ENCODE measurements at places on chromosomes 6 and 20. TPM values are rescaled to one million over a fixed set of nuclear protein-coding genes. Genes with fewer than 3 reads are reported as not detected.

Gene CGA
- 3.5 TPM for polyA plus RNA-seq

Gene HCRTR2
- polyA plus RNA-seq: 0.22 TPM

Gene DNAH8
- 0.39 TPM for polyA plus RNA-seq

Gene TCF15
- polyA plus RNA-seq: 1.3 TPM

Gene APOM
- polyA plus RNA-seq: 114 TPM

- DNase-seq: peak; percentile 13
Measured at GRCh38 chr6:53439556-53439955, 90.8 kb upstream of the ELOVL5 start.

GRCh38 chr6:76862936-76863335 lies 600.4 kb downstream of the HTR1B start:
- no peak for DNase-seq

DNA sequence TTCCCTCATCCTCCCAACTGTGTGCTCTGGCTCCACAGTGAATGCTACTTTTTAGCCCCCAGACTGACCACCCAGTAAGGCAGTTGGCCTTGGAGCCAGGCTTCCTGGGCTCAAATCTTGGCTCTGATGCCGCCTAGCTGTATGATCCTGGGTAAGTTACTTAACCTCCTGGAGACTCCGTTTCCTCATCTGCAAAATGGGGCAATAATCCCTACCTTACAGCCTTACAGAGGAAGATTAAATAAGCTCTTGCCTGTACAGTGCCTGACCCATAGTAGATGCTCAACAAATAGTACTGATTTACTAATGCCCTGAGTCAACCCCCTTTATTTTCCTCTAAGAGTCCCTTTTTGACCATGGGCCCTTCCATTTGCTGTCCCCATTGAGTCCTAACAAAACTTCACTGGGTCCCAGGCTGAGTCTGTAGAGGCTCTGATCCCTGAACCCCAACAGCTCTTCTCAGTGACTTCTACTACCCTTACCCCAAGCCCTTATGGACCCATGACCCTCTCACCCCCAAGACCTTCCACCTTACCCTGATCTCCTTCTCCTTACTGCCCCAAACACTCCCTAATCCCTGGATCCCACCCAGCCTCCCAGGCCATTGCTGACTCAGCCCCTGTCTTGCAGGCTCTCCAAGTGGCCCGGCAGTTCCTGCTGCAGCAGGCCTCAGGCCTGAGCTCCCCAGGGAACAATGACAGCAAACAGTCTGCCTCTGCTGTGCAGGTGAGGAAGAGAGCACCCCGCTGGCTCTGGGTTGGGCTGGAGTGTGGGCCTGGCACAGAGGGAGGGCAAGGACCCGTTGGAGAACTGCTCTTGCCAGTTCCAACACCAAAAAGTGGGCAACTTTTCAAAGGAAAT lies 31.4 kb downstream of the FOXP4 start:
- DNase-seq: no peak

GRCh38 chr6:35417979-35418661 lies 34.0 kb upstream of the FANCE start:
- DNase-seq: no peak

DNA sequence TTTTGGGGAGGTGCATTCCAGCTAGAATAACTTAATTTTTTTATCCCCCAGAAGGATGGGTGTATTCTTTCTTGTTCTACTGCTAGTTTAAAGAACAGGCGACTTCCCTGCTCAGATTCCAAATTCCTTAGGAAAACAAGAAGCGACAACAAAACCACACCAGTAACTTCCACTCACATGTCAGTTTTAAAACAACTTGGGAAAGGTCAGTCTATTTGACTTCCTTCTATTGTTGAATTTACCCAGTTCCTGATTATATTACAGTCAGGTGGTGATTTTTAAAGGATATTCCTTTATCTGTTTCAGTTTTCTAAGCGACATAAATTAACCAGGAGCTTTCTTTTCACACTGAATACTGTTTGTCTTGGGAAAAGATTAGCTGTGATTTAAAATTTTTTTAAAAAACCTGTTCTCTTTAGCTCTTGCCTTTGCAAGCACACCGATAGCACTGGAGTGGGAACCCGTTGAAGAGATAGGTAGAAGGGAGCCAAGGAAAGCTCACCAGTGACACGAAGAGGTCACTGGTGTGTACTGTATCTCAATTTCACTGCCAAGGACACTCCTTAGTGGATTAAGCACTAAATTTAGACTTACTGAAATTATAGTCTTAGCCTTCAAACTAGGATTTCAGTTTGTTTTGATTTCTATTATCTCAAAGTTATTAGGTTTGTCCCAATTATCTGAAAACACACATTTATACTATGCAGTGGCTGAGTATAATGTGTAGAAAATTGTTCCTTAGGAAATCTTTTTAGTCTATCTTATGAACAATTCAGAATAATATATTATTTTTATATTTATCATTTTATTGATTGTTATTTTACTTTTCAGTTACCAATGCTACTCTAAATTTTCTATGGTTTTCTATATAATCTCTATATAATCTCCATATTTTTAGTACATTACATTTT lies 22.3 kb downstream of the MARCKS start:
- DNase-seq: peak; percentile 55

DNA sequence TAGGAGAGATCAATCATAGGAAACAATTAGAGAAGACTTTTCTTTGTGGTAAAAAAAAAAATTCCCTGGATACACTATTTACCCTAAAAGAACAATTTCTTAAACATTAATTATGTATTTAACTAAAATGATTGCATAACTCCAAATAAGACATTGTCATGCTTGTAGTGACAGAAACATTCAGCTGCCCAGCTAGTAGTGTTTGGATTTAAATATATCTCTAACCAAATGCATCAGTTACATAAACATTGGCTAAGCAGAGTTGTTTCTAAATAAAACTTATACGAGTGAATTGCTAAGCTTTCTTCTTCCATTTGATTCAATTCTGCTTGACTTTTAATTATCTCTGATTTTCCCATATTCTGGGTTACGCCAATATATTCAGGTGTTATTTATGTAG lies 23.7 kb downstream of the MLIP start:
- no peak for DNase-seq

DNA sequence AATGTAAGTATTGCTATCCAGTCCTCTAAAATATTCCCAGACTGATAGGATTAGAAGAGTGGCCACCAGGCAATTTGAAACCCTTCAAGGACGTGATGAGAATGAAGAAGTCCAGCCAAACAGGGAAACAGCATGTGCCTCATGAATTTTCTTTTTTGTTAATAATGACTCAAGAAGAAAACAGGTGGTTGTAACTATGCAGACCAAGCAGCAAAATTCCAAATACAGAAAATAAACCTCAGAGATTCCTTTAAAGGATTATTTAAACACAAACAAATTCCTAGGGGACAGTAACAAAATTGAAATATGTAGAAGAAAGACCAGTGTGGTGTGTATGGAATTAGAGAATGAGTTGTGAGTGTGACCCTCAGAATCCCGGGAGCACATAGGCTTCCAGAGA lies 239.2 kb downstream of the KCNQ5 start:
- no peak for DNase-seq

- no peak for DNase-seq
Measured at GRCh38 chr20:31764641-31765305, 25.7 kb downstream of the TPX2 start.

DNA sequence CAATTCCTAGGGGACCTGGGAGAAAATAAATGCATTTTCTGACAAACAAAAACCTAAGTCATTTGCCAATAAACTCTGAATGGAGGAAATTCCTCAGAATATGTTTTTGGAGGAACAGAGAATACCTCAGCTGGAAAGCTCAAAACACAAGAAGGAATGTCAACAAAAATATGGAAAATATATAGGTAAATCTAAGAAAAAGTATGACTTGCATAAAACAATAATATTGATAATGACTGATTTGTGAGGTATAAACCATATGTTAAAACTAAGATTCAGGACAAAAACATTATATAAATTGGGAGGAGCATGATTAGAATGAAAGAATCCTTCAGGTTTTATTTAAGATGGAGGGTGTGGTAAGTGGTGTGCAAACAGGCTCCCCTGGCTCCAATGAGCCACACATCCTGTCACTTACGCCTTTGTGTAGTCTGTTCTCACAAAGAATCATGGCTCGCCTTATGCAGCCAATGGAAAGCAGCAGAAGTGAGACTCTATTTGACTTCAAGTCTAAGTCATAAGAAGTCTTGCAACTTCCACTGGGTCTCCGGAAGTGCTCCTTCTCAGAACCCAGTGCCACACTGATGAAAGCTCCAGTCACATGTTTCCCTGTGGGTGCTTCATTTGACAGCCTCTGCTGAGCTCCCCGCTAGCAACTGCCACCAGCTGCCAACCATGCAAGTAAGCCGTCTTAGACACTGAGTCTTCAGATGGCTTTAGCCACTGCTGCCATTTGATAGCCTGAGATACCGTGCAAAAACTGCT lies 8.1 kb downstream of the CFAP61 start:
- no peak for DNase-seq

DNA sequence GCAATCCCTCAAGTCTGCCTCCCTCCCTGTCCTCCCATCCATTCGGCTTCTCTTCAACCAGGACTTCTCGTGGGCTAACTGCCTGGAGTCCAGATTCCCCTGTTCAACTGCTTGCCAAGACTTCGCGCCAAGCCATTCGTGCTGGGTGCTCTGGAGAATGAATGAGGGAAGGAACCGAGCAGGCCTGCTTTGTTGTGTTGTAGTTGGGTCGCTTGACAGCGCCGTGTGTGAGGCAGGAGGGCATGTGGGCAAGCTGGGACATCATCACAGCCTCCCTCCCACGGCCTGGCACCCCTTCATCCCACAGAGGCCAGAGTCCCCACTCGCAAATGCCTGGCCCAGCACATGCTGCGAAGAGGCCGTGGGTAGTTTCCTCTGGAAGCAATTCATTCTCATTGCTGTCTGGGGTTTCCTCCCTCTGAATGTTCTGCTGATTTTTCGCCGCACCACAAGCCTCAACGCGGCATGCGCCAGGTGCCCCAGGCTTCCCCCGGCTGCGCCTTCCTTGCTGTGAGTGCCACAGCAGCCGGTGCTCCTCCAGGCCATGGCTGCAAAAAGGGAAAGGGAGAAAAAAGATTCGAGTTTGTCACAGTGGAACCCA lies 336.0 kb downstream of the QKI start:
- no peak for DNase-seq

DNA sequence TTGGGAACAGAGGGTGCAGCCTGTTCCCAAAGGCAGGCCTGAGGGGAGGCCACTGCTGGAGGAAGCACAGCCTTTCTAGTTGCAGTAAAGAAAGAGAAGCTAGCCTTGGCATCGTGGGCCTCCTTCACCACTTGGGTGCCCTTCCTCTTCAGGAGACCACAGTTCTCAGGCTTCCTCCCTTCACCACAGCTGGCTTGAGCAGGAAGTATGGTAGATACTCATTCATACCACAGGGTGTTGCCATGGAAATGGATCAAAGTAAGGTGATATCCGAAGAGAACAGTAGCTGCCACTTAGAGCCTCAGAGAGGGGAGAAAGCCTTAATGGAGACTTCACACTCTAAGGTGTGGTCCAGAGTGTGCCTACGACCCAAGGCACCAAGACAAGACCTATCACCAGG lies 120.4 kb upstream of the RIPOR2 start:
- DNase-seq: no peak

GRCh38 chr20:59984541-59984940 lies 26.3 kb downstream of the CDH26 start:
- DNase-seq: no peak

GRCh38 chr6:39088331-39088730 lies 26.7 kb downstream of the SAYSD1 start:
- DNase-seq: peak; percentile 60

DNA sequence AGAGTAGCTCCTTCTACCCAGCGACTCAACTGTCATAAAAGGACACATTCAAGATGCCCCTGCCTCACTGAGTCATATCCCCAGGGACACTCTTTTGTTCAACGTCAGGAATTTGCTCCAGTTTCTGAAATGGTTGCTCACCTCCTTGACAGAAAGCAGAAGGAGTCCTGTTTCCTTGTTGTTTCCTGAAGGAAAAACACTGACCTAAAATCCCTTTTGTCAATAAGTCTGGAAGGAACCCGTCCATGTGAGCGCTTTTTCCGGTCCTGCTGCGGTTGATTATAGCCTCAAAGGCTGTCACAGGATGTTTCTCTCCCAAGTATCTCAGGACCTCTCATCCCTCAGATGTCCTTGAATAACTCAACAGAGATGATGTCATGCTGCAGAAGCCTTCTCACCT lies 113.6 kb upstream of the PLEKHG1 start:
- no peak for DNase-seq

GRCh38 chr6:69422475-69422874 lies 374.3 kb downstream of the LMBRD1 start:
- no peak for DNase-seq

DNA sequence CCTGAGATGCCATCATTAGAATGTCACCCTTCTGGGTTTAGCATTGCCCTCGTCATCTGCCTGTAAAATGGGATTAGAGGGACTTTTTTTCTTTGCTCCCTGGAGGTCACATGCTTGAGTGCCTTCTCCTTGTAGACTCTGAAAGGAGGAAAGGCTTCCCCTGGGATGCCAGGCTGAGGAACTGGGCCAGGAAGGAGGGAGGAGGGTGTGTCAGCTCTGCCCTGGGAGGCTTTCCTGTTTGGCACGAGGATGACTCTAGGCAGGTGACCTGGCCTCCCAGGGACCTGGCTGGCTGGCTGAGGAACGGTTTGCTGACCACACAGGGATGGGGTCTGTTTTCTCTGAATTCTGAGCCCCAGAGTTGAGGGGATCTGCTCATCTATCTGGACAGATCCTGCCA lies 137.9 kb upstream of the RNF24 start:
- DNase-seq: no peak

GRCh38 chr6:70160276-70160675 lies 142.6 kb downstream of the COL9A1 start:
- DNase-seq: no peak

- no peak for DNase-seq
Measured at GRCh38 chr6:151385177-151385576, 6.2 kb downstream of the ZBTB2 start.

DNA sequence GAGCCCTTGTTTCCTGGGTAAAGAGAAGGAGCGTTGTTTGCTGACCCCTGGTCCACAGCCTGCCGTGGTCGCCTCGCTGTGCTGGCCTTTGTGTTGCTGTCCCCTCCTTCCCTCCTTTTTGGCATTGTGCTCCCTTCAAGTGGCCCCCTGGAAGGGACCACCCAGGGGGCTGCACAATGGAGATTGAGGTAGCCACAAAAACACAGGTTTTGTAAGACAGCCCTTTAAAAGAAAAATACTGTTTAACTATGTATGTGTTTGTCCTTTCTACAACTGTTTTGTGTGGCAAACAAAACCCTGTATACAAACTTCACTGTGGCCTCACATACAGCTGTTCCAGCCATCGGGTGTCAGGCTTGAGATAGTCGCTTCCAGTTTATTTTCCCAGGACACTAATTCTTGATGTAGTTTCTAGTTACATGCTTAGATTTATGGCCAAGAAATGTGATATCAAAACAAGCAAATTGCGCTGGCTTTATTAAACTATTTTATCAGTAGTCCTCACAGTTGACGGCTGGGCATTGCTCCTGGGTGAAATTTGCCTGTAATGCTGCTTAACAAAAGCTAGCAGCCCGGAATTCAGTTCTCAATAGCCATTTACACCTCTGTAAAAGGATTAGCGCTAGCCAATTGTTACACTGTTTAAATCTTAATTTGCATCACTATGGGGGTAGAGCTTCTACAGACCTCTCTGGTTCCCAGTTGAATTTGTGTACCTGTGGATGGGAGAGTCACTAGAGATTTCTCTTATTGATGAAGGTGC lies 64.1 kb downstream of the KIZ start:
- DNase-seq: no peak

GRCh38 chr6:91606148-91606901 lies 1019.5 kb upstream of the MAP3K7 start:
- no peak for DNase-seq

GRCh38 chr6:90818163-90818562 lies 231.3 kb upstream of the MAP3K7 start:
- no peak for DNase-seq
